Effector CD8-positive, alpha-beta T cell (primary cell): ENCODE measurements at places on chromosomes 11 and 22.

GRCh38 chr11:55966391-55966790 is 3.4 kb downstream of the OR10AG1 start:
- DNase-seq: no peak

- no peak for DNase-seq
Measured at GRCh38 chr11:126188332-126189108, 22.9 kb downstream of the RPUSD4 start.

GRCh38 chr22:48004038-48004437 is 1241.6 kb downstream of the TBC1D22A start:
- no peak for DNase-seq

GRCh38 chr22:47395481-47395880 is 633.0 kb downstream of the TBC1D22A start:
- no peak for DNase-seq

- no peak for DNase-seq
Measured at GRCh38 chr22:22743128-22743760, 98.8 kb downstream of the GGTLC2 start.

DNA sequence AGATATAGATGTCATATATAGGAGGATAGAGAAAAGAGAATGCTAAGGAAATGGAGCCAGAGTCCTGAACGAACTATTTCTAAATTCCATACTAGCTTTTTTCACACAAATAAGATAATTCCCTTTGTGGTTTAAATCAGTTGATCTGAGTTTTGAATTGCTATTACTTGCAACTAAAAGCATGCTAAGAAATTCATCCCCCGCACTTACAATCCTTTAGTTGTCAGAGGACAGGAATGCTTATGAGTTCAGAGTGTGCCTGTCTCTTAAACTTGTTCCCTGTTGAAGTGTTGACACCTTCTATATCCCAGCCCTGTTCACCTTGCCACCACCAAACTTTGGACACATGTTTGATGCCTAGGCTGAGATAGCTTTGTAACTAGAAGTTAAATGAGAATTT is 406.2 kb downstream of the METTL15 start:
- DNase-seq: no peak

- no peak for DNase-seq
Measured at GRCh38 chr11:62921573-62922188, 518 bp upstream of the CHRM1 start.

DNA sequence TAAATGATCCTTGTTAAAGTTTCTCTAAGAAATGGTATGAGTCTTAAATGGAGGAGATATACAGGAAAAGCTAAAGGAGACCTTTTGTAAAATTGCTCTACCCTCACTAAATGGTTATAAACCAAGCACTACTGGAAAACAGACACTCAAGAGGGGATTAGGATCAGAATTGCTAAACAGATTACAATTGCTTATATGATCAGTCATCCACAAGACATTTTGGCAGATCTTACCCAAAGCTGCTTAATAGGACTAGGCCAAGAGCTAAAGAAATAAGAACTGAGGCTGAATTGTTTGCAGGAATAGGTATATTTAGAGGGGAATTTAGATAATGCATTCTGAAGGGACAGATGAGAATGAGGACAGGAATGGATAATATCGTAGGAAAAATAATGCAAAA is 9.5 kb downstream of the HARBI1 start:
- DNase-seq: no peak

GRCh38 chr11:46913484-46913883 is 4.9 kb downstream of the LRP4 start:
- DNase-seq: no peak
